ENCODE measurements at places on chromosomes 7 and 10. TPM values are rescaled to one million over a fixed set of nuclear protein-coding genes. Genes with fewer than 3 reads are reported as not detected.

Gene PGAM2
- not detected for total RNA-seq

Gene LRMDA
- total RNA-seq: 5.6 TPM

Gene LIPN
- not detected for total RNA-seq

Gene ANKRD61
- total RNA-seq: 0.22 TPM

Gene PRLHR
- not detected for total RNA-seq
